ENCODE measurements at places on chromosomes 3 and 15.

DNA sequence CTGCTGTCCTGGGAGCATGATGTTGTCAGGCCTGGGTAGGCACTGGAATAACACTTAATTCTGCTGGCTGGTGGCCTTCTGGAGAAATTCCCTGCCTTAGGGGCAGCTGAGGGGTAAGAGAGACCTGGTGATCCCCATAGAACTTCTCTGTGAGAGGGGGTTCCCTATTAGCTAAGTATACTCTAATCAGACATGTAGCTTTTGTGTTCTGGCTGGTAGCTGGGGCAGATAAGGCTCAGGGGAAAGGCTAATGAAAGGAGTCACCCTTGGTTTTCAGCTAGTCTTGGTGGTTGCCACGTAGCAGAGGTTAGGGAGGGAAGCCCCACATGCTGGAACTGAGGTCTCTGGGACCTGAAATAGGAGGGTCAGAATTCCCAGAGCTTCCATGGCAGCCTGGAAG is 952 bp upstream of the HDDC3 start:
- DNase-seq = no peak

DNA sequence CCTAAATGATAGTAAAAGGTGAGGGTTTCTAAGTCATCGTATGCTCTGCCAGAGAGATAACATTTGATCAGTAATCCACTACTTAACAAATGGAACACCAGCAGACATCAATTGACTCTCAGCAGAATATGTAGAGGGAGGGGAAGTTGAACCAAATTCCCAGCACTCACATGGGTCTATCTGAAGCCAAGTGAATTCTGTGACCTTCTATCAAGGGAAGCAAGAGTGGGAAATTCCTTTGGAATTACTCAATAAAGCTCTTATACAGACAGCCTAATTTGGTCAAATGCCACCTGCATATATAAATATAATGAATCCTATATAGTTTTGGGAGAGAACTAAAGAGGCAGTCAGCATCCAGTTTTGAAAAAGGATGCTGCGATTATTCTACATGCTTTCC is 15.8 kb upstream of the KCNMB2 start:
- DNase-seq = no peak

GRCh38 chr3:190537146-190537545 is 23.3 kb downstream of the IL1RAP start:
- DNase-seq = no peak

- no peak for DNase-seq
These were observed at the start of gene PSTPIP1 for GRCh38 chr15:76994971-76995945. Gene PSTPIP1, plus strand, starts transcription at chr15:76995126. Its CDS starts 448 bp downstream, at chr15:76995574.

DNA sequence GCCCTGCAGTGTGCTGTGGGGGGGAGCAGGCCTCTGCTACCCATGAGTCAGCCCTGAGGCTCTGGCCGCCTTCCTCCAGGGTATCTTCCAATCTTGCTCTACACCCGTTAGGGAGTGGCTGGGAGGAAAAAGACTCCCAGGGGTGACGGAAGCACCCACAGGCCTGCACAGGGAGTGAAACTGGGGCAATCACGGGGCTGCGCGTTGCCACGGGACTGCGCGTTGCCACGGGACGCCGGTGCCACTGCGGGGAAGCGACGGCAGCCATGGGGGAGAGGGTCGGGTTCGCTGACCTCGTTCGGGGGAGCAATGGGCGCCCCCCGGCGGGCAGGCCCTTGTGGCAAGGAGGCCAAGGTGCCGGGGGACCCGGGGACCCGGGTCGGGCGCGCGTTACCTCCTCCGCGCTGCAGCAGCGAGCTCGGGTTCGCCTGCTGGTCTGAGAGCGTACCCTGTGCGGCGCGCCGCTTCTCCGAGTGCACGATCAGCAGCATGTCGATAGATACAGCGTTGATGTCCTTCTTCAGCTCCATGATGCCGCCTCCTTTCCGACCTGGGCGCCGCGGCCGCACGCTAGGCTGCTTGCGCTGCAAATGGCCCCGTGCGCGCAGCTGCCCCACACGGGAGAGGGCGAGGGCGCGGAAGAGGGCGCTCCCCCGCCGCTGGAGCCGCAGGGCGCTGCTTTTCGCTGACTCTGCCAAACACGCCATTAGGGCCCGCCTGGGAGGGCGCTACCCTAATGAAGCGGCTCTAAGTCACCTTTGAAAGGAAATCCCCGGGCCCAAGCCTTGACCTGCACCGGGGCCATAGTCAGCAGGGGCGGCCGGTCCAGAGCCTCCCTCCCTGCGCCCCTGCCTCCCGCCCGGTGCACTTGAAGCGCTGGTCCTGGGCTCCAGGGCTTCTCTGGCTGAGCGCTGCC is at the start of gene KY:
Gene KY (minus strand): TSS at position 592 of the 916 bp plus-strand sequence. CDS start 62 bp downstream, at position 530.
- DNase-seq = peak; percentile 9

- no peak for DNase-seq
These were observed 53.9 kb upstream of the GRM7 start for GRCh38 chr3:6806991-6807390.

DNA sequence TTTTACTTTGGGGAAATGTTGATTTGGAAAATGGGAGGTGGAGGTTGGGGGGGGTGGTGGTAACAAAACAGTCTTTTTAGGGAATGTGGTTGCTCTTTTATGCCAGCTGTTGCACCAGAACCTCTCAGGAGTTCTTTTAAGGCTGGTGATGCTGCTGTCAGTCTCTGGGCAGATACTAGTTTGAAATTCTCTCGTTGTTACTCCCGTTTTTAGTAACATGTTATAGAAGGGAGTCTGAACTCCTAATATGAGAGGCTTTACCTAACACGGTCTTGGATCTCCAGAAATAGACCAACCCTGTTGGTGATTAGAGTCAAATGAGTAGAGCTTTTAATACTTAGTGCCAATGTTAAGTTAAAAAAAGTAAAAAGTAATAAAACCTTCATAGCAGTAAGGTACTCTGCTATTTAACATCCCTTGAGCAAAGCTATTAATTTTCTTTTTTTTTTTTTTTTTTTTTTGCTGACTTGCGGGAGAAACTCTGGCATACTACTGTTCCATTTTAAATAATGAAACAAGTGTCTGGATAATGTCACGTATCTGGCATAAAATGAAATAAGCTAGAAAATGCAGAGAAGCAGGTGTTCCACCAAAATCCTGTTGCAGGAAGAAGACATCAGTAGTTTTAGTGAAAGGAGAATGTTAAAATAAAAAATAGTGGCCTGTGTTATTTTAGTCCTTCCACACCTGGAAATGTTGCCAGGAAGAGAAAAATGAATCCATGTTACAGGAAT is 156.7 kb downstream of the CACNA1D start:
- no peak for DNase-seq

DNA sequence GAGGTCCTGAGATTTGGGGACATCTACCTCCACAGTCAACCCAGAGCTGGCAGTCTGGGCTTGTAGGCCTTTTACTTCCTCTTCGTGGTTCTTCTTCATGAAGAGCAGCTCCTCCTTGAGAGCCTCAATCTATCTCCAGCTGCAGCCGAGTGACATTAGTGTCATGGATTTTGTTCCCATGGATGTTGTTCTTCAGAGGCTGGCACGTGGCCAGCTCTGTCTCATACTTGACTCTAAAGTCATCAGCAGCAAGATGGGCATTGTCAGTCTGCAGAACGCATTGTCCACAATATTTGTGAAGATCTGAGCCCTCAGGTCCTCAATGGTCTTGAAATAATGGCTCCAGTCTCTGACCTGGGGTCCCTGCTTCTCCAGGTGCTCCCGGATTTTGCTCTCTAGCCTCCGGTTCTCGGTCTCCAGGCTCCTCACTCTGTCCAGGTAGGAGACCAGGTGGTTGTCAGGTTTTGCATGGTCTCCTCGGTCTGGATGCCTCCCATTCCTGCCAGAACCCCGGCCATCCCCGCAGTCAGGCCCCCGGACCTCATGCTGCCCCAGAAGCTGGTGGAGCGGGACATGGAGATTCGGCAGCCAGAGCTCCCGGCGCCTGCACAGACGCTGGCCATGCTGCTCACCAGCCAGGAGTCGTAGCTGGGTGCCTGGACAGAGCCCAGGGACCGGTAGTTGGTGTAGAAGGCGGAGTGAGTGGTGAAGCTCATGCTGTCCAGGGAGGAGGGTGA is 3.4 kb upstream of the CCNL1 start:
- DNase-seq = no peak

- DNase-seq = no peak
These were observed 22.4 kb downstream of the PTH1R start for GRCh38 chr3:46900007-46900292.

DNA sequence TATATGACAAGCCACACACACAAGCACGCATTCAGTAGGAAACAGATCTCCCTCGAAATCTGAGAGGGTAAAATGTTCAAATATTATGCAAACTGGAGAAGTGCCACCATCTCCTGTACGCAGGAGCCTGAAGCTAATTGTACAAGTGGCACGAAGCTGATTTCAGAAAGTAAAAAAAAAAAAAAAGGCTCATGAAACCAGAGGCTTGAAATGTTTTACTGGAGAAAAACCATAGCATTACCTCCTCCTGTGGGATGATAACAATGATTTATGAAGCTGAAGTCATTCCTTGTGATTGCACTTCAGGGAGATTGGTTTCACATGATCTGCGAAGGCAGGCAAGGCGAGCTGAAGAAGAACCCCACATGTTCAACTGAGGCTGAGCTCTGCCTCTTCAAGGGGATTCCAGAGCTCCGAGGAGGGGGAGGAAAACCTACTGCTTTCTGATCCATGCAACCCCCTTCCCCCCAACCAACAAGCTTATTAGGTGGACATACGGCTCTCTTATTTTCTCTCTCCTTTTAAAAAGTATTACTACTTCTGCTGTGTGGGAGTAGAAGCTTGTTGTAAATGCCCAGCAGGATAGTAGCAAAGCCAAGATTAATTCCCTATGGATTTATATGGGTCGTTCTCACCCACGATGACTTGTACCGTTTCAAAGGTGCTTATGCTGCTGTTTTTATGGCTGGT is 101.1 kb downstream of the GREM1 start:
- no peak for DNase-seq

GRCh38 chr3:97350971-97351370 is 413.6 kb upstream of the ARL6 start:
- no peak for DNase-seq

DNA sequence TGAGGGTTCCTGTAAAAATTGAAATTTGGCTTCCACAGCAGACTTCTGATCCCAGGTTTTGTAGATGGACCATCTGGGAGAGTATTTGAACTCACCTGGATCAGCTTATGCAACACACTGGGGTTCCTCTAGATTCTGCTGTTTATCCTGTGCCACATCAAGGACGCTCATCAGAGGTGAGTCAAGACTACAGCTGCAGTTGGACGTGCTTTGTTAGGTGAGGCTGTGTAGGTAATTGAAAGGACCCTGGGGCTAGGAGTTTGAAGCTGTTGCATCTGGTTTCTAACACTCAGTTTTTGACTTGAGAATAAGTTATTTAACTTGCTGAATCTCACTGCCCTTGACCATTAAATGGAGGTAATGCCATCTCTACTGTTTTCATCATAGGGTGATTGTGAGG is 394.2 kb downstream of the EDEM1 start:
- no peak for DNase-seq
